ENCODE measurements at places on chromosomes 12 and 14. TPM values are rescaled to one million over a fixed set of nuclear protein-coding genes. Genes with fewer than 3 reads are reported as not detected.

The CD163 gene
- total RNA-seq, result 1.5 TPM

The GON7 gene
- total RNA-seq, result 9.1 TPM

The TPCN1 gene
- total RNA-seq, result 4.2 TPM

The MFAP5 gene
- 1.7 TPM for total RNA-seq
